ENCODE measurements at places on chromosomes 11 and 22.

GRCh38 chr11:6129635-6130034, 22.2 kb downstream of the OR56B4 start:
- DNase-seq, result no peak

DNA sequence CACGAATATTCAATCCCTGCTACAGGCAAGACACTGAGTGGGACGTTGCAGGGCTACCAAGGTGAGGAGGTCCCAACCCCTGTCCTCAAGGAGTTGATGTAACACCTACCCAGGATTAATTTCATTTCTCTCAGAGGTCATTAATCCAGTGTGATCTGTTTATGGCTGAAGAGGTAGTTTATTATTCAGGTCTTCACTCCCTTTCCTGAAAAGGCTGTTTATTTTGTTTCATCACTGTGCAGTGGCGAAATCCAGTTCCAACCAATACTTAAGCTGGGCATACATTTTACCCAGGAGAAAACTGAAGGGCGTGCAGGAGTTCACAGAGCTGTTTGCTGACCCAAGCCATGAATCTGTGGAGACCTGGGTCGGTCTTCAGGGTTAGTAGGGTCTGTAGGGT, 2.7 kb upstream of the PTPRJ start:
- DNase-seq, result no peak

DNA sequence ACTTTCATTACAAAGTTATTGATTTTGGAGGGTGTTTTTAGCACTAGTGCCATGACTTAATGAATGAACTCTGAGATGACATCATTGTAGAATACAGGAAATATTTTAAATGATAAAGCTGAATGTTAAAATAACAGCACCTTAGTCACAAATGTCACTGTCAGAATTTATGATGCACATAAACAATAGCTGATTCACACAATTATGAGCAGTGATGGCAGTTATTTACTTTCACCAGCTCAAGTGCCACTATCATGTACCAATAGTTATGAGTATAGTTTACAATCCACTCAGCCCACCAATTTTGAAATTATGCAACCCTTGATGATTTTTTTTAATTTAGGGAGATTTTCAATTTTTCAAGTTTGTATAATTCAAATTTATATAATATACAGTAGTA, 23.0 kb downstream of the SERPING1 start:
- no peak for DNase-seq

GRCh38 chr22:30436196-30436595, 10.6 kb downstream of the MTFP1 start:
- no peak for DNase-seq

DNA sequence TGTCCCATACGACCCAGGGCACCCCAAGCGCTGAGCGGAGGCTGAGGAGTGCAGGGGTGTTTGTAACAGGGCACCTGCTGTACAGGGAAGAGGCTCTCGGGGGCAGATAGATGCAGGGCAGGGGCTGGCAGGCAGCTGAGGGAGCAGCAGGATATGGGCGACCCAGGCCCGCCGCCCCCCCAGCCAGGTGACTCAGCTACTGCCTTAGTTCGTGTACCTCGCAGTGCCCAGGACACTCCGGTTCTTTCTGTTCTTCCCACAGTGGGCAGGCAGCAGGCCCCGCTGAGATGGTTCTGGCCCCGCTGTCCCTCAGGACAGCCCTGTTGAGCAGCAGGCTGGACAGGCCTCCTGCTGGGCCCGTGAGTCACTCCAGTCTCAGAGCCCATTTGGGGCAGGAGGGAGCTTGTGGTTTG, 16.2 kb downstream of the PHLDA2 start:
- no peak for DNase-seq

DNA sequence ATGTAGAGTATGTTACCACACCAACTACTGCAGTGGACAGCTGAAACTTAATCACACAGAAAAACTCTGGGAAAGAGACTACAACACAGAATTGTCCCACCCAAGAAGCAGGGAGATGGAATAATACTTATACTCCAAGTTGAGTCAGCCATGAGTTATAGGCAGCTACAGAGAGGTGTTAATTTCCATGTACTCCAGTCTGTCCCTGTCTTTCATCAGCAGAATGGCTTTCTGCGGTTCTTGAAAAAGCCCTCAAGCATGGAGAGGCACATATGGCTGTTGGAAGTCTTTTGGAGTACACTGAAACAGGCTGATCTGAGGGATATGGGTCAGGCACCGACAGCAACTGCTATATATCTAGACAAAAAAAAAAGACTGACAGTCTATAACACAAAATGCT, 219.5 kb downstream of the DLG2 start:
- DNase-seq, result peak; percentile 60

DNA sequence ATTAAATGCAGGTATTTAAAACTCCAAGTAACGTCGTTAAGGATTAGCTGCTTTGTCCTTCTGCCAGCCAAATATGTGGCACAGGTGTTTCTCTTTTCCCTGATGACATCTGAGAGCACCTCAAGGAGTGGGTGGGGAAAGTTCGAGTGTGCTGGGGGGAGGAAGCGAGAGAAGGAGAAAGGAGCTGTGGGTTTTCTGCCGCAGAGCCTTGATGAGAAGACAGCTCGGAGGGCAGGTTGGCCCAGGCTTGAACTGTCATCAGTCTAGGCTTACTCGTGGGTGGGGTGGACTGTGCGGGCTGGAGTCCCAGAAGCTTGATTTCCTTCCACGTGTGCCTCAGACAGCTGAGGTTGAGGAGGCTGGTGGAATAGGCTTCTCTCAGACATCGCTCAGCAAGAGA, 15.2 kb upstream of the SORL1-AS1 start:
- DNase-seq, result peak; percentile 59

GRCh38 chr11:64291262-64291751, at the start of gene KCNK4:
Gene KCNK4, plus strand, starts transcription at chr11:64291302. Its CDS starts 1,717 bp downstream, at chr11:64293019.
- DNase-seq, result no peak

- DNase-seq, result no peak
Observed at GRCh38 chr11:119652907-119653659, 75.9 kb downstream of the NECTIN1 start.

DNA sequence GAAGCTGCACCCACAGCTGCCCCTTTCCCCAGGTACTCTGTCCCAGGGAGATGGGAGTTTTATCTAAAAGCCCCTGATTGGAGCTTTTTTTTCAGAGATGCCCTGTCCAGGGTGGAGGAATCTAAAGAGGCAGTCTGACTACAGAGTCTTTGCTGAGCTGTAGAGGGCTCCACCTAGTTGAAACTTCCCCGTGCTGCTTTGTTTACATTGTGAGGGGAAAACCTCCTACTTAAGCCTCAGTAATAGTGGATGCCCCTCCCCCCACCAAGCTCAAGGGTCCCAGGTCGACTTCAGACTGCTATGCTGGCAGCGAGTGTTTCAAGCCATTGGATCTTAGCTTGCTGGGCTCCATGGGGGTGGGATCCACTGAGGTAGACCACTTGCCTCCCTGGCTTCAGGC, 470.1 kb upstream of the LARGE1 start:
- DNase-seq, result no peak

DNA sequence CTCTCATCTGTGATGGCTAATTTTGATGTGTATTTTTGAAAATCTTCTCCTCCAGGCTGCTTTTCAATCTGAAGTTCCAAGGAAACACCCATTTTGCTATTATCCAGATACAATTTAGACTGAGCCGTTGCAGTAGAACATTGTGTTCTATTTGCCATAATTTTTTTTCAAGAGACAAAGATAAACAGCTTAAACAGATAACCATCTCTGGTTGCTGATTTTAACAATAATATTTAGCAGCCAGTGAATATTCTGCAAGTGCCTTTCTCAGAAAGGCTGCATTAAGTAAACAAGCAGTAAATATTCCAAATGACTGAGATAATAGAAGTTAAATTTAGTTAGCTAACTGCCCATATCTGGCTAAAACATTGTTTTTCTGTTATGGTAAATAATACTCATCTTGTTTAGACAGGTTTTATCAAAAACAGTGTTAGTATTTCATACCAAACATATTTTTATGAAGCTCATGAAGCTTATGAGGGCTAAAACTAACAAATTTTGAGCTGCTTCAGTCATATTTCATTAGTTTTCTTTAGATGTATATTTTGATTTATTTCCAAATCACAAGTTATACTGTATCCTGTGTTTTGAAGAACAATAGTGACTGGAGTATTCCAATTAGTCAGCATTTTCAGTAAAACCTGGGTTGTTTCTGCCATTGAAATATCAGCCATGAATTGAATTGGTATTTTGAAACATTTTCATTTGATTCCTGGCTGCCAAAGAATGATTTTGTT, 206.7 kb downstream of the SBF2 start:
- no peak for DNase-seq

DNA sequence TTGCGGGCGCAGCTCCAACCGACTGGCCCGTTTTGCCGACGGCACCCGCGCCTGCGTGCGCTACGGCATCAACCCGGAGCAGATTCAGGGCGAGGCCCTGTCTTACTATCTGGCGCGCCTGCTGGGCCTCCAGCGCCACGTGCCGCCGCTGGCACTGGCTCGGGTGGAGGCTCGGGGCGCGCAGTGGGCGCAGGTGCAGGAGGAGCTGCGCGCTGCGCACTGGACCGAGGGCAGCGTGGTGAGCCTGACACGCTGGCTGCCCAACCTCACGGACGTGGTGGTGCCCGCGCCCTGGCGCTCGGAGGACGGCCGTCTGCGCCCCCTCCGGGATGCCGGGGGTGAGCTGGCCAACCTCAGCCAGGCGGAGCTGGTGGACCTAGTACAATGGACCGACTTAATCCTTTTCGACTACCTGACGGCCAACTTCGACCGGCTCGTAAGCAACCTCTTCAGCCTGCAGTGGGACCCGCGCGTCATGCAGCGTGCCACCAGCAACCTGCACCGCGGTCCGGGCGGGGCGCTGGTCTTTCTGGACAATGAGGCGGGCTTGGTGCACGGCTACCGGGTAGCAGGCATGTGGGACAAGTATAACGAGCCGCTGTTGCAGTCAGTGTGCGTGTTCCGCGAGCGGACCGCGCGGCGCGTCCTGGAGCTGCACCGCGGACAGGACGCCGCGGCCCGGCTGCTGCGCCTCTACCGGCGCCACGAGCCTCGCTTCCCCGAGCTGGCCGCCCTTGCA, 1.0 kb downstream of the FJX1 start:
- no peak for DNase-seq

DNA sequence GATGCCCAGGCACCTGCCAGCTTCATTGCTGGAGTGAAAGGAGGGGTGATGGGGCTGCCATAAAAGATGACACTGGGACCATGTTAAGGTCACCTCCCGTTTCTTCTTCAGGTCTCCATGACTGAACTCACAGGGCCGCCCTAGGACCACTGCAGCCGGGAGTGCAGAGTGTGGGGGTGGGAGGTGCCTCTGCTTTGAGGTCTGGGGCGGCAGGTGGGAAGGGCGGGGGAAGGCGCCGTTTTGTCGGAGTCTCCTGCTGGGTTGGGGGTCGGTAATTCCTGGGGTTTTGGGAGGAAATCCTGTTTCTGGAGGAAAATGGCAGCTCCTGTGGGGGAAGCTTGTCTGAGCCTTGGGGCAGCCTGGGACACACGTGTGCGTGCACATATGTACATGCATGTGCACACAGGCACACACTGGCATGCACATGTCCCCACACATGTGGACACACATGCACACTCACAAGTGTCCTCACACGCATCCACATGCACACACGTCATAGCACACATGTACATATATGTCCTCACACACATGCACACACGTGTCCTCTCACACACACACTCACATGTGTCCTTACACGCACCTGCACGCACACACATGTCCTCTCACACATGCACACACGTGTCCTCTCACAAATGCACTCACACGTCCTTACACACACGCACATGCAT, 990.9 kb downstream of the BRD1 start:
- no peak for DNase-seq

DNA sequence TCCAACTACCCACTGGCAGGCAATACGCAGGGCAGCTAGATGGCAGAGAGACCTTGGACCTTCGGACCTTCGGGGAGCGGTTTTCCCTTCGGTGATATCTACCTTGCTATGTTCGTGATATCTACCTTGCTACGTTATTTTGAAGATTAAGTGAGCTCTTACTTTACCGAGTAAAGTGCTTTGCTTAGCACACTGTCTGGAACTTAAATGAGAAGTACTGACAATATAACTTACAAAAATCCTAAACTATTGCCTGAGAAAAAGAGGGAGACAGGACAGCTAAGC, 1.0 kb upstream of the PRDM10 start:
- no peak for DNase-seq

All from NCI-H187 (cell line).